Activated naive CD4-positive, alpha-beta T cell treated with anti-CD3 and anti-CD28 coated beads, Interleukin-2, amount 50 U/mL, for 72 hours (primary cell): ENCODE measurements at places on chromosomes 5 and 9.

GRCh38 chr5:3310541-3311261 is 284.9 kb upstream of the IRX1 start:
- DNase-seq, result no peak

DNA sequence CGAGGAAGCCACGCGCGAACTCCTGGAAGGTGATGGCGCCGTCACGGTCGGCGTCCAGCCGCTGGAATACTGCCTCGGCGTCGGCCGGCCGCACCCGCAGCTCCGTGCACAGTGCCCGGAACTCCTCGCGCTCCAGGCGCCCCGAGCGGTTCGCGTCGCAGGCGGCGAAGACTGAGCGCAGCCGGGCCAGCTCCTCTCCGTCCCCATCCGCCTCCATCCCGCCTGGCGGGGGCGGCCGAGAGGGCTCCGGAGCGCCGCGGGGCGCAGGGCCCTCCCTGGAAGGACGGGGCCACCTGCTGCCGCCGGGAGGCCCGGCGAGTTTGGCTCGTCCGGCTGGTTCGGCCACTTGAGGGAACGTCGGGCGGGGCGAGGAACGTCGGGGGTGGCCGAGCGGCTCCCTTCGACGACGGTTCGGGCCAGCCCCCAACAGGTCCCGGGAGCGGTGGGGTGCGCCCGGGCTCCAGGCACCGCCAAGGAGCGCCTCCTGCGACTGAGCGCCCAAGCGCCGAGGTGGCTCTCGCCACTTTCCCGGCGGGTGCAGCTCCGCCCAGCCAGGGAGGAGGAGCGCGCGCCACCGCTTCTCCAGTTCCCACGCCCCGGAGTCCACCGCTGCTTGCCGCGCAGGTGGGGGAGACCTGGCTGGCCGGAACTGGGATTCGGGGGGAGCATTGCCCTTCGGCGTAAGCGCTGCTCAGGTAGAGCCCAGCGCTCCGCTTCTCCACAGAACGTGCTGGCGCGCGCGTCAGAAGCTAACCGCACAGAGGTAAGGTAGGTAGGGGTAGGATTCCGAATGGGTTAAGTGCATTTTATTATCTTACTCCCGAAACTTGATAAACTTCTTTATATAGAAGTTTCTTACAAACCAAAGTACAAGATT is at the start of gene RASEF:
TSS of gene RASEF (minus strand) at position 492 of the 877 bp plus-strand sequence. CDS start at position 217, 275 bp downstream.
- no peak for DNase-seq

DNA sequence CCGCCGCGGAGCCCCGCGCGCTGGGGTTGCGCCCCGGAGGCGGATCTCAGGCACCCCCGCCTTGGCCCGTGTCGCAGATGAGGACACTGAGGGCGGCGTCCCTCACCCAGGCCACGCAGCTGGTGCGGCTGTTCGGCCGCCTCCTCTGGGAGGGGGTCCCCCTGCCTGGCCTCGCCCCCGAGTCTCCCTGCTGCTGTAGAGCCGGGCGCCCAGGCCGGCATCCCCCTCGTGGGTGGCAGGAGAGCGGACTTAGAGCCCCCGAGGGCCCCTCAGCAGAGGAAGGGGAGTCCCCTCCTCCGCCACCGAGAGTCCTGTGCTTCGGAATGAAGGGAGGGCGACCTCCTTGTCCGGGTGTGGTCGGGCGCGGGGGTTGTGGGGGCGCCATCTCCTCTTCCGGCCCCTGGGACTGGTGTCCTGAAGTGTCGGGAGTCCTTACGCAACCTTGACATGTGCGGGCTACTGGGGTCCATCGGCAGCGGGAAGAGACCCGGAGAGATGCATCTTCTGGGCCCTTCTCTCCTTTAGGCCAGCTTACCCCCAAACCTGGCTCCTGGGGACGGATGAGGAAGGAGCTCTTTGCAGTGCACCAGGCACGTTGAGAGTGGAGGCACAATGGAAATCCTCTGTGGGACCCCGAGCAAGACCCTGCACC is 11.7 kb upstream of the EXOSC2 start:
- no peak for DNase-seq

- no peak for DNase-seq
Measured at GRCh38 chr9:90995516-90995915, 193.9 kb downstream of the SYK start.

- DNase-seq, result no peak
Measured at GRCh38 chr9:134374301-134375010, 48.2 kb downstream of the RXRA start.

DNA sequence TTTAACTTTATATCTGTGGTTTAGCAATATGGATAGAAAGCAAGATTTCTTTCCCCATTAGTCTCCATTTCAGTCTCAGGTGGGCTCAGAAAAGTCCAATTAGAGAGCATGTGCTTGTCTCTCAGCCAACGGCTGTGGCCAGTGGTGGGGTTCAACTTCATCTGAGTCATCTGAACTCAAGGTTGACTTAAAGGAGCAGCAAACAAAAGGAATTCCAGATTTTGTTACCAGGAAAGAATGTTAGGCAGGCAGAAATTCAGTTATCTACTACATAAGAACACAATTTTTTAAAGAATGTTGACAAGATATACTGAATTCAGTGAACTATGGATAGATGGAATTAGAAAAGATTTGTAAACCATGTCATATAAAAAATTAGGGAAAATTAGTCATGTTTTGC is 784.1 kb downstream of the MAT2B start:
- DNase-seq, result no peak

GRCh38 chr5:101123363-101123762 is 220.3 kb upstream of the ST8SIA4 start:
- DNase-seq, result no peak

- no peak for DNase-seq
Measured at GRCh38 chr5:73158313-73158712, 14.7 kb upstream of the TMEM174 start.

- DNase-seq, result no peak
Measured at GRCh38 chr5:151222054-151222789, 1.7 kb downstream of the CCDC69 start.

DNA sequence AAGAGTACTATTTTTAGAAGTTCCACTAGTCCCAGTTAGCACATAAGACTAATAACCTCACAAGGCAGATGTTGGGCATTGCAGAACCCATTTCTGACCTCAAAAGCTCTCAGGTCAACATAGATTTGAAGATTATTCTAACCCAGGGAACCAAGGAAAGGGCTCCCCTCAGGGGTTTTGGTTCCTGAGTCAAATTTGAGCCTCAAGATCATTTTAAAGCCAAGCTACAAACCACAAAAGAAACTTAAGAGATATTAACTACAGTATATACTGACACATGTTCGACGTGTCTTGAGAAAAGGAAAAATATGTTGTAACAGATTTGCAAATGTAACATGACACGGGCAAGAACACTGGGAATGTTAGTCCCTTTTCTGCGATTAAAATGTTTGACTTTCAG is 88.6 kb downstream of the GNAQ start:
- DNase-seq, result no peak

DNA sequence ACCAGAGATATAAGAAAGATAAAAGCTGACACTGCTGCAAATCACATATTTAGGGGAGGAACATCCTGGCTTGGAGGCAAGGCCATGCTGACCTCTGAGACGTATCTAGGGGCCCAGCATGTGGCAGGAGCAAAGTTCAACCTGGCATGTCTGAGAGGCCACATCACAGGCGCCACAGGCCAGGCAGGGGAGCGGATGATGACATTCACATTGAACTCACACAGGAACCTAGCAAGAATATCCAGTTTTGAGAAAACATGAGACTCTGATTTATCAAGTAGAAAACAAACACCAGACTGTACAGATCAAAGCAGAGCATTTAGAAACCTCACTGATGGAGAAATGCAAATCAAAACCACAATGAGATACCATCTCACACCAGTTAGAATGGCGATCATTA is 64.2 kb upstream of the STK32A start:
- DNase-seq, result no peak

DNA sequence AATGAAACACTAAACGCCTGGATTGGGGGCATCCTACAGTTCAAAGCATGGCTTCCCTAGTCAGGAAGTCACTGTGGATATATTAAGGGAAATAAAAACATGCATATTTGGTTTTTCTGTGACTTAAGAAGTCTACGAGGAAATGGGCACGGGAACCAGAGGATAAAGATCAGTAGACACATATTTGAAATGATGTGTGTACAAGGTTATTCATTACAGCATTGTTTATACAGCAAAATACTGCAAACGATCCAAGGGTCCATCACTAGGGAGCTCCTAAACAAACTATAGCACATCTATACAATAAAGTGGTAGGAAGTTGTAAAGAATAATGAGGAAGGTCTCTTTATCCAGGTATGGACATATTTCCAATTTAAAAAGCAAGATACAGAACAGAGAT is 71.8 kb downstream of the EFNA5 start:
- no peak for DNase-seq

- no peak for DNase-seq
Measured at GRCh38 chr5:98599016-98599415, 174.4 kb upstream of the RGMB start.

DNA sequence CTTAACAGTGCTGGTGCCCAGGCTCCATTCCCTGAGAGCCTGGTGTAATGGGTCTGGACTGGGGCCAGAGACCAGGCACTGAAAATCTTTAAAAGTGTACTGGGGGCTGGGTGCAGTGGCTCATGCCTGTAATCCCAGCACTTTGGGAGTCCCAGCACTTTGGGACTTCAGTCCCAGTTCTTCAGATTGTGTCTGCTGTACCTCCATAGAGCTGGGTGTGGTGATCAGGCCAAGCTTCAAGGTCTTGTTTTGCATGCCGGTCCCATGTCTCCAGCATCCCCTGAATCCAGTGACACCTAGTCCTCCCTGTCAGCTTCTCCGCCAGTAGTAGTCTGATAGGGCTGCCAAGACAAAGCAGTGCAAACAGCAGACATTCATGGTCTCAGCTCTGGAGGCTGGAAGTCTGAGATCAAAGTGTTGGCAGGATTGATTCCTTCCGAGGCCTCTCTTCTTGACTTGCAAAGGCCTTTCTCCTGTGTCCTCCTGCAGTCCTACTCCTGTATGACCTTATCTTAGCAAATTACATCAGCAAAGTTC is 108.2 kb downstream of the SYK start:
- DNase-seq, result no peak

DNA sequence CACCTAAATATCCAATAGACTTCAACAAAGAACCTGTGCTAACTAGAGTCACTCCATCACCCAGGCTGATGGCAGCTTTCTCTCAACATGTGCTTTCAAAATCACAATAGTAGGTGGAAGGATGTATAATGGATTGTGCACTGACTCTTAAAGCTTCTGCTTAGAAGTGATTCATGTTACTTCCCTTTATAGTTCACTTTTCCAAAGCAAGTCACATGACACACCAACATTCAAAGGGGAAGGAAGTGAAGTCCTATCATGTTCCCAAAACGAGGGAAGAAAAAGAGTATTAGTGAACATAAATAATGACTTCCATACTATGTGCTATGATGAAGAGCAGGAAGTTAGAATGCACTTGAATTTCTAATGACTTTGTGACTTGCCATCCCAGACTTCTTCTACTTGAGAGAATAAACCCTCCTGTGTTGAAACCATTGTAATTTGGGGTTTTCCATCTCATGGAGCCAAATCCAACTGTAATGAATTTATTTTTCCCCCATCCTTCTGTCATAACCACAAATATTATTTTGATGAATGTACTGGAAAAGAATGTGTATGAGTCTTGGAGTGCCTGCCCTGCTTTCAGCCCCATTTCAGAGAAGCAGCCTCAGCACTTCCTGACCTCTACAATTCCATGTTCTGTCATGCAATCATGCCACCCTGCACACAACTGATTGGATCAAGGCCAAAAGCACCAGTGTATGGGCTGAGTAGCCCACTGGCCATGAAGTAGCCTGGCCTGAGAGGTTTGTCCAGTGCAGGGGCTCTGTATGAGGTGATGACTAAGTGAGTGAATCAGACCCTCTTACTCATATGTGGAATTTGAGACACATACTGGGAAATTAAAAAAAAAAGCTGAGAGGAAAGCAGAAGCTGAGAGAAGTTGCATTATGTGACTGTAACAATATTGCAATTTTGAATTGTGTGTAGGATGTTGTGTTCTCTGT is 525.9 kb upstream of the CLINT1 start:
- DNase-seq, result no peak

- no peak for DNase-seq
Measured at GRCh38 chr5:150434464-150434863, 15.1 kb downstream of the RPS14 start.

- DNase-seq, result no peak
Measured at GRCh38 chr5:87369431-87369830, 43.3 kb downstream of the CCNH start.

GRCh38 chr5:151682240-151682639 is 4.5 kb downstream of the SPARC start:
- DNase-seq, result no peak

DNA sequence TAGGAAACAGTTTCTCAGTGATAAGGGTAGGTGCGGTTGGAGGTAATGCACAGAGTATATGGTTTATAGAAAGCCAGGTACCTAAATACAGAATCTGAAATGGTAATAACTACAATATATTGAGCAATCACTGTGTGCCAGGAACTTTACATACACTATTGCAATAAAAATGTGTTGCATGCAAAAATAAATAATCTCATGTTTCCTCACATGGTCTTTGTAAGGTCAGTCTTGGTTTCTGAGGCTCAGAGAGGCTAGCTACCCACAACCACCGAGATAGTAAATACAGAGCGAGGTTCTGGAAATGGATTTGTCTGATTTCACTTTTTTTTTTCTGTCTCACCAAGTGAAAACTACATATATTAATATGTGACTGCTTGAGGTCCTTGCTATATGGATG is 128.9 kb downstream of the CAMK4 start:
- no peak for DNase-seq

DNA sequence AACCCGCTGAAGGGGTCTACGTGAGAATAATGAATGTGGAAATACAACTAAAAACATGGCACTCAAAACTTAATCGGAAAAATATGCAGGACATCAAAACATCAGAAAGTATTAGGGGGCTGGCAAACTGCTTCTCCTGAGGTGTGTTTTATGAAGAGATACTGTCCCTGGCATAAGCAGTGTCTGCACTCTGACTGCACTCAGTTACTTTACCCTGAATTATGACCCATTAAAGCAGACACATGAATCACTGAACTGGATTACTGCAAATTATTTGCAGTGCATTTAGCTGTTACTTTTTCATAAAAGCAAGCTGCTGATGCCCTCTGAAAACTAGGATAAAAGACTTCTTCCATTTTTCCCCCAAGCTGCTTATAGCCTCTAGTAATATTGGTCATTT is 164.9 kb downstream of the AP3B1 start:
- no peak for DNase-seq

DNA sequence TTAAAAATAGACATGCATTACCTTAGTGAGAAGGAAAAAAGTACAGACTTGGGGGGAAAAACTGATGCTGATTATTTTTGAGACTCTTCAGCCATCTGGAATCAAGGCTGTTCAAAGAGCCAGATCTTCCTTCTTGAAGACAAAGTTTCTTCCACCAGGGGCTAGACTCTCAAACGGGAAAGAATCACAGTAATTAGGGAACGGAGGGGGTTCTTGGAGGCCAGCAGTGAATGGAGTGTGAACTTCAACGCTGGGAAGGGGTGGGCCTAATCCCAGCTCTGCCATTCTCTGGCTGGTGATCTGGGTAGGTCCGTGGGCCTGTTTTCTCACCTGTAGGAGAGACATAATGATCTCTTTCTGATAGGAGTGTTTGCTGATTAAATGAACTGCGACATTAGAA is 21.1 kb upstream of the LHX2 start:
- no peak for DNase-seq
